Iris pigment epithelial cell (primary cell): ENCODE measurements at places on chromosomes 7 and 10.

- DNase-seq = no peak
These were observed 60.5 kb upstream of the ZNF138 start for GRCh38 chr7:64733550-64734240.

GRCh38 chr10:77293773-77294172 lies 343.8 kb downstream of the KCNMA1 start:
- DNase-seq = no peak

DNA sequence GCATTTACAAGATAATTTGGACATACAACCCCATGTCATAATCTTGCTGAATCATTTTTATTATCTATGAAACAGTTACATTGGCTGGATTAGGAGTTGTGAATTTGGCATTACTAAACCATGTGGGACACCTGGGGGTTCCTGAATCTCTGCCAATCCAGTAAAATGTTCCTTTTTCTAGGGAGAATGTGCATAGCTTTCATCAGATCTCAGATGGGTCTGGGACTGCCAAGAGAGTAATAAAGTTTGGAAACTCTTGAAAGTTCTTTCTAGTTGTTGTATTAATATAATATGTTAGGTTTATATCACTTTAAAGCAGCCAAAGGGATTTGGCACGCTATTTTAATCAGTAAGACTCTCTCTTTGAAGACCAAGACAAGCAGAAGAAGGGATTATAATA lies 62.7 kb downstream of the SEMA3E start:
- no peak for DNase-seq

DNA sequence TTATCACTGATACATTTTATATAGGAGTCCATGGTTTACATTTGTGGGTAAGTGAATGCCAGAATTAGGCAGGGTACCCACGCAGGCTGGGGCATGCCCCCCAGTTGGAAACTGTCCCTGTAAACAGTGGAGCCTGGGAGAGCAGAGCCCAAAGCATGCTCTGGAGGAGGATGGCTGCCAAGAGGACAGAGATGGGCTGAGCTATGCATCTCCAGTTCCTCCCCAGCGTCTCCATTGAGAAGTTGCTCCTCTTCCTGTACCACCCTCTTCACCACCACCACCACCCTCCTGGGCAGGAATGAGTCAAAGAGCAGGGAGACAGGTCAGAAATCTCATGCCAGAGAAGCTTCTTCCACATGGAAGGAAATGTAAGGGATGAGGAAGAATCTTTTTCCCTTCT lies 67.7 kb upstream of the KMT2E start:
- no peak for DNase-seq

- DNase-seq = no peak
These were observed 590 bp upstream of the CRTAC1 start for GRCh38 chr10:98030991-98031431.

GRCh38 chr7:81031243-81031642 lies 112.4 kb upstream of the SEMA3C start:
- DNase-seq = no peak

GRCh38 chr10:49277973-49278372 lies 21.0 kb upstream of the C10orf71 start:
- DNase-seq = no peak

DNA sequence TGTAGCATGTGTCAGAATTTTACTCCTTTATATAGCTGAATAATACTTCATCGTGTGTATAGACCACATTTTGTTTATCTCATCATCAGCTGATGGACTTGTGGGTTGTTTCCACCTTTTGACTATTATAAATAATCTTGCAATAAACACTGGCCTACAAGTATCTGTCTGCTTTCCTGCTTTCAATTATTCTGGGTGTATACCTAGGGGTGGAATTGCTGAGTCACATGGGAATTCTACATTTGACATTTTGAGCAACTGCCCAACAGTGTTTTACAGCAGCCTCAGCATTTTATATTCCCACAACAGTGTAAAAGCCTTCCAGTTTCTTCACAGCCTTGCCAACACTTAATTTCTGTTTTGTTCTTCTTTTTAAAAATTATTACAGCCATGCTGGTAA lies 200.3 kb upstream of the PRSS1 start:
- peak; percentile 49 for DNase-seq

DNA sequence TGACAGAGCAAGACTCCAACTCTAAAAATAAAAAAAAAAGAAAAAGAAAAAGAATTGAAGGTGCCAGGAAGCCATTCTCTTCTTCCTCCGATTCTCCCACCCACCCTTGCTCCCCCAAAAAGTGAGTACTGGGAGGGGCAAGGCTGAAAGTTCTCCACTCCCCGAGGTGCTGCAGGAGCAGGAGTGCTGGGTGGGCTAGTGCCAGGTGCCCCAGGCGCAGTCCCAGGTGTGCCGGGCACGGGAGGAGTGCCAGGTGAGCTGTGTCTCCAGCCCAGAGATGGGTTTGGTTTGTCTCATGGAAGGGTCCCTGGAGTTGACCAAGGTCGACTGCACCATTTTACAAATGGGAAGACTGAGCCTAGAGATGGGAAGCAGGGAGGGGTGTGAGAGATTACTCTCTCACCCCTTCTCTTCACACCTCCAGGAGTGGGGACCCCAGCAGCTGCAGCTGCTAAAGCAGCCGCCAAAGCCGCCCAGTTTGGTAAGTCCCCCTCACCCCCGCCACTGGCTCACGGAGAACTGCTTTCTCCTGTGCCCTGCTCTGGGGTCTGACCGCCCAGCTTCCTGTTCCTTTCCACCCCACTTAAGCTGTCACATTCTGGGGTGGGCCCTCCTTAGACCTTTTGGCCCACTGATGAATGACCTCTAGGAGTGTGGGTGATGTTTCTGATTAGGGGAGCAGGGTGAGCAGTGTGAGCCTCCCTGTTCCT lies 26.2 kb upstream of the LIMK1 start:
- no peak for DNase-seq

DNA sequence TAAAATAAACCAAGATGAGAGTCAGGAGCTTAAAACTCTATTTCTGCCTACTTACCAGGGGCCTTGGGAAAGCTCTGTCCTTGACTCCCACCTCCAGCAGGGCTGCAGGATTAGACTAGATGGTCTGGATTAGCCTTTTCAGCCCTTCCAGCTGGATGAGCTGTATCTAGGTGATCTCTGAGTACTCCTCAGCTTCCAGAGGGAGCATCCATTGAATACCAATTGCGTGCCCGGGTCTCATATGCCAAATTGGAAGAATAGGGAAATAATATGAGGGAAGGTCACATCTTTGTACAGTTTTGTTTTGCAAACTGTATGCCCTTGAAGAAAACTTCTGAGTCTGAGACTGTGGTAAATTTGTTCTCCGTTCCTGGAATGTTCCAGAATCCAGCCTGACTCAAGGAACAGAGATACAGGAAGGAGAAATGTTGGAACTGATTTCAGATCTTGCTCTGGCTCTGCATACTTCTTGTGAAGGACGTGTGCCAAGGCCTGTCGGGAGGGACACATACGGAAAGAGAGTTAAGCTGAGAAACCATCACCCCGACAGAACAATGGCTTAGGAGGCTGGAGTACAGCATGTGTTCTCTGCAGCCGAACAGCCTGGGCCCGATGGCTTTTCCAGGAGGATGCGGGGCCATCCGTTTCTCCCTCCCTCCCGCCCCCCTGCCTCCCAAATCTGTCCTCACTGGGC lies 44.9 kb downstream of the MINDY4 start:
- DNase-seq = no peak

GRCh38 chr7:23852135-23852534 lies 142.1 kb downstream of the STK31 start:
- DNase-seq = peak; percentile 50

DNA sequence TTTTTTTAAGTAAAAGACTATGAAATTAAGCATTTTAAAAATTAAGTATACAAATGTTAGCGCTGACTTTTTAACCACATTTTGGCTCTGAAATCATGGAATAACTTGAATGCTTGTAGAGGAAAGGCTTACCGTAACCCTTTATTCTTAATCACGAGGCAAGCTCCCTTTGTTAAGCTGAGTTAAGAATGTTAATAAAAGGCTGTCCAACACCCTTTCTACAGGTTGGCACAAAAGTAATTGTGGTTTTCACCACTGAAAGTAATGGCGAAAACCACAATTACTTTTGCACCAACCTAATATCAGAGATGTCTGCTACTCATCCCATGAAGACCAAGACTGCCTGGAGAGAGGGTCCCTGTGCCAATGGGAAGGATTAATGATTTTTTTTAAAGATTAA lies 70.6 kb downstream of the STK17A start:
- no peak for DNase-seq

DNA sequence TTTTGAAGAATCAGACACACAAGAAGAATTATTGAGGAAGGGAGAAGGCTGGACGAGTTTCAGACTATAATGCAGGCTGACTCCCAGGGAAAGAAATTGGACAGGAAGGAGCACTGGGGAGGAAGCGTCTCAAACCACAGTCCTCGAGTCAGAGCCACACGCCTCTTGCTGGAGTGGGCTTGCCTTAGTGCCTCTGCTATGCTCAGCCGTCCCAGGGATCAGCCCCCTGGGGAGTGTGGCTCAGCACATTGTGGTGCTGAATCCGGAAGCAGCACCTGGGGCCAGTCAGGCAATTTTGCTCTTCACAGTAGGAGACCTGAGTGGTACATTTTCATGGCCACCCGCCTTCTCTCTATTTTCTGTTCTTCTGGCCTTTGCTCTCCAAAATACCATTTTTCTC lies 67.4 kb upstream of the SLC35G1 start:
- peak; percentile 17 for DNase-seq

- DNase-seq = peak; percentile 37
These were observed 860 bp upstream of the WDR86 start for GRCh38 chr7:151410405-151411390.
